ENCODE measurements at places on chromosomes 5 and 9.

GRCh38 chr9:38022203-38022895, 46.7 kb downstream of the SHB start:
- DNase-seq: no peak

GRCh38 chr5:124371111-124371706, 375.2 kb downstream of the ZNF608 start:
- no peak for DNase-seq

- no peak for DNase-seq
These were observed 12.7 kb downstream of the EEIG1 start for GRCh38 chr9:127968042-127968441.

- DNase-seq: no peak
These were observed 129.4 kb upstream of the MYO10 start for GRCh38 chr5:17065458-17065857.

GRCh38 chr5:141941307-141941706, 16.7 kb downstream of the PCDH12 start:
- DNase-seq: no peak

DNA sequence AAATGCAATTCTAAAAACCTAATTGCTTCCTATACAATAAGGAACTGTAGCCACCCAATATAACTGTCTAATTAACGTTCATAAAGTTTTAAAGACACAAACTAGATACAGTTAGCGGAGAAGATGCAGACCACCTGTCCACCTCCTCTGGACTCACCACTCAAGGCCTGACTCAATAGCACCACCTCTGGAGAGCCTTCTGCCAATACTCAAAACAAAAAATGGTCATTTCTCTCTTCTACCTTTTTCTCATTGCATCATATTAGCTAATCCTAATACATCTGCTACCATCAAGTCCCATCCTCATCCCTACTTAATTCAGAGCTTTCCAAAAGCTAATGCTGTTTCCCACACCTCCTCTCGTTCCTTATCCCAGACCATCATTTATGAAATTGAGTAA, 159.9 kb downstream of the MLLT3 start:
- no peak for DNase-seq

All from esophagus muscularis mucosa (tissue), 4 donors.